Stimulated activated CD4-positive, alpha-beta T cell treated with anti-CD3 and anti-CD28 coated beads, TNF-alpha, amount 100 ng/mL, for 1 hour (primary cell): ENCODE measurements at places on chromosomes 3 and 15.

- no peak for DNase-seq
Observed at GRCh38 chr3:71444861-71445259, 138.7 kb downstream of the FOXP1 start.

- no peak for DNase-seq
Observed at GRCh38 chr3:71397046-71397445, 186.5 kb downstream of the FOXP1 start.

DNA sequence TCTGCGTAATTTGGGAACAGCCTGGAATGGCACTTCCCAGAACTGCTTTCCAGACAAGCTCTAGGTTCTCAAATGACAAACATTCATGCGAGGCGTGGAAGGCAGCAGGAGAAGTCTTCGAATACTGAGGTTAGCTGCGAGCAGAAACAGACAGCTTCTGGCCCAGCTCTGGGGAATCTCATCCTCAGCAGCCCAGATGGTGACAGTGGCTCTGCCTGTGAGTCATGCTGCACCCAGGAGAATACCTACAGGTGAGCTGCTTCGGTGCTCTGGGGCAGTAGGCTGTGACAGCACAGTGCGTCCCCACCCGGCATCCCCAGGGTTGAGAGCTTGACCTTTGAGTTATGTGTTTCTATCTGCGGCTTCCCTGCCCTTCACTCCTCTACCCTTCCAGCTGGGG, 258.6 kb downstream of the KLF13 start:
- DNase-seq, result no peak

GRCh38 chr3:28936154-28936553, 344.7 kb upstream of the RBMS3 start:
- DNase-seq, result no peak

DNA sequence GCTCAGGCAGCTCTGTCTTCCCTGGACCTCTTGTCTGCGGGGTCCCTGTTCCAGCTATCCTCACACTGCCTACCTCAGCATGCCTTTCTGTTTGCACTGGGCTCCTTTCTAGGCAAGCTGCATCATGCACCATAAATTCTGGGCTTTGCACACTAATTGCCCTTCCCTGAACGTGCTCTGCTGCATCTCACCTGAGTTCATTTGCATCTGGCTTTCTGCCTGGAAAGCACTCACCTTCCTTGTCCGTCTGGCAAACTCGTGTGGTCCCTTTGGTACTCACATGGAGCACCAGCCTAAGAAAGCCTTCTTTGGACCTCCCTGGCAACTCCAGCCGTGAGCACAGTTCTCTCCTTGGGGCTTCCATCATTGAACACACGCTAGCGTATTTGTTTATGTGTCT, 365.6 kb downstream of the SV2B start:
- DNase-seq, result no peak

DNA sequence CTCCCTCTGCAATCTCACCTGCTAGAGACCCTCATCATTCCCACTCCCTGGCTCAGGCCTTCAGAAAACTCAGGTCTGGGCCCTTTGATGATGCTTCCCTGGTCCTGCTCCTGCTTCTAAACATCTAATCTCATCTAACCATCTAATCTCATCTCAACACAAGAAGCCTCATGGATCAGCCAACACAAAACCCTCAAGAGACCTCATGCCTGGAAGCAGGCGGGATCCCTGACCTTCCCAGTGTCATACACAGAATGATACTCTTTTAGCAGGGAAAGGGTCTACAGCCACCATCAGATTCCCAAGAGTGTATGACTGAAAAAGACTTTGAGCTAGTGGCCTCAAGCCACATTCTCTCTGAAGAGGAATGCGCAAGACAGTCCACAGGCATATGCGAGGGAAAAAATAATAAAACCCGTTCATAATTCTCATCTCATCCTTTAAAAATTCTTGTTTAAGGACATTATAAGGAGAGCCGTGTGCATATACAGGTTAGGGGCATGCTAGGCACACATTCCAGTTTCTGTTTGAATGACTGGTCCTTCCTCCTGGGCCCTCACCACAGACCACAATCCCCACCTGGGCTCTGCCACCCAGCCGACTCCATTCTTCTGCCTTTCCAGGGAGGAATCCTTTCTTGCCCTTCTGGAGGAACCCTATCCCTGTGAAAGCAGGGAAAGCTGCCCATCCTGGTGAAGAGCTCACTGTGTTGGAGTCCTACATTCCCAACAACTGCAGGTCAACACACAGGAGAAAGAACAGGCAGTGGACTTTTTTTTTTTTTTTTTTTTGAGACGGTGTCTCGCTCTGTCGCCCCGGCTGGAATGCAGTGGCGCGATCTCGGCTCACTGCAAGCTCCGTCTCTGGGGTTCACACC, 2.2 kb downstream of the ZXDC start:
- DNase-seq, result no peak

GRCh38 chr3:139430493-139430892, 41.0 kb upstream of the COPB2 start:
- DNase-seq, result no peak

- DNase-seq, result no peak
Observed at GRCh38 chr3:44226573-44226972, 15.1 kb upstream of the TOPAZ1 start.

- DNase-seq, result no peak
Observed at GRCh38 chr15:63981596-63982320, 64.5 kb downstream of the DAPK2 start.

GRCh38 chr3:66399529-66400232, 101.1 kb downstream of the LRIG1 start:
- DNase-seq, result no peak

DNA sequence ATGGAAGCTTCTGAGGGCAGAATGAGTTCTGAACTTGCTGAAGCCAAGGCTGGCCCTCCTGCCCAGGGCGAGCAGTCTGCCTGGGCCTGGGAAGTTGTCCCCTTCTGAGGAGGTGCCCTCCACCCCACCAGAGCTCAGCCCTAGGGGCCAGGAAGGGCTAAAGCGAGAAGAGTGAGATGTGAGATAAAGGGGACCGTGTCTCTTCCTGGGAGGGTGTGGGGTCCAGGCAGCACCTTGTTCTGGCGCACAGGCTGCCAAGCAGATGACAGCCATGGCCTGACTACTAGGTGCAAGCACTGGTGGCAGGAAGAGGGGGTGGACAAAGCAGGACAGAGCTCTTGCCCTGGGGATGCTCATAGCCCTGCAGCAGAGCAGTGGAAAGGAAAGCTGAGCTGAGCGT, 3.7 kb downstream of the PAK6 start:
- DNase-seq, result no peak

DNA sequence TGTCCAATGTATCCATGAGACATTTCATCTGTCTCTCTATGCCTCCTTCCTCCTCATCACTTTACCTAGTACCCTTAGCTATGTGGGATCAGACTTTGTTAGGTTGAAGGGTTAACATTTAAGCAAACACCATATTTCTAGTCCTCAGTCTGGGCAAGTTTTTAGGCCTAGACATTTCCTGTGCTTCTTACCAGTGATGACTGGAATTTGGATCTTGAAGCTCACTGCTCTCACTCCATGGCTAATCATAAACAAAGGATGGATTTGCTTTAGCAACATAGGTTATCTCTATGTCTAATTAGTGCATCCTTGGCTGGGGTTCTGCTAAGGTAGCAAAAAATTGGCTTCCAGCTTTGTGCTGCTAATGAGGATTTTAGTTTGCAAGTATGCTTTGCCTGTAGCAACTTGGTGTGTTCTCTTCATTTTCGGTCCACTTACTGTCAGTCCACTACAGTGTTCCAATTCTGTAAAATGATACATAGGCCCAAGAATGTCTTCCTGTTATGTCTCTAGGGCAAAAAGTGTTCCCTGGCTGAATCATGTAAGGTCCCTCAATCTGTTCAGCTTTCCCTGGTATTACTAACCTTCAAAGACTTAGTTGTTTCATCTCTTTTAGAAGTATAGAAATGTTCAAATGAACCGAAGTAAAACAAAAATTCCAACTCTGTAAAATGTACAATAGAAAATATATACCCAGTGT, 615.4 kb downstream of the CADM2 start:
- no peak for DNase-seq

GRCh38 chr3:4759689-4760312, 219.4 kb upstream of the BHLHE40 start:
- DNase-seq, result no peak

- DNase-seq, result no peak
Observed at GRCh38 chr3:22959593-22959992, 243.5 kb upstream of the UBE2E2 start.
